ENCODE measurements at places on chromosomes 13 and 19.
A peak's percentile ranks its signal among the peaks of the same experiment; 100 is the strongest.

- no peak for DNase-seq
Observed at GRCh38 chr19:3642987-3643673, 16.5 kb upstream of the CACTIN start.

GRCh38 chr13:29707876-29708543 is 112.5 kb upstream of the SLC7A1 start:
- DNase-seq: peak; percentile 8

DNA sequence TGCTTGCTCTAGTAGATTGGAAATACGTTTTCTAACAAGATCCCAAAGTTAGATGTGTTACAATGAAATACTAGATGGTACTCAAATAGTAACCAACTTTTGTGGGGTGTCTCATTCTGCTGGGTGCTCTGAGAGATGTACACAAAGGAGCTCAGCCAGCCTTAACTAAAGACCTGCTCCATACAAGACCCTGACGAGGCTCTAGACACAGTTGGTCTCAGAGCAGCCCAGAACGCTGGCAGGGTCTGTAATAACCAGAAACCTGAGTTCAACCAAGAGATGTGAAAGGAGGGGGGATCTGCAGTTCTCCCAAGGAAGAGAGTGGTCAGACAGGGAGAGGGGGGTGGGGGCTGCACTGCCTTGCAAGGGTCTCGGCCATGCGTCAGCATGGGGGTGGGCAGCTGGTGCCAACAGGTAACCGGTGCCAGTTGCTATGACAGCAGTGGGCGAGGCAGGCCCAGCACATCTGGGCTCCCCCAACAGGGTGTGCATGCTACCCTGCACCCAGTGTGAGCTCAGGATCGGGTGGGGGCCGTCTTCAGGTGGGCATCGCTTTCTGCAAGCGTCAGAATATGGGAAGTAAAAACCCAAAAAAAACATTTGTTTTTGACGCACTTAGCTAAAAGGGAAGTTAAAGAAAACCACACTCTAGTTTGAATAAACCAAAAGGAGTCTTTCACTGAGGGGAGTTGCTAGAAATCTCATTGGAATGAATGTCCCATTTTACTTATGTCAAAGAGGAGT is 68.0 kb upstream of the GPR183 start:
- DNase-seq: peak; percentile 35

DNA sequence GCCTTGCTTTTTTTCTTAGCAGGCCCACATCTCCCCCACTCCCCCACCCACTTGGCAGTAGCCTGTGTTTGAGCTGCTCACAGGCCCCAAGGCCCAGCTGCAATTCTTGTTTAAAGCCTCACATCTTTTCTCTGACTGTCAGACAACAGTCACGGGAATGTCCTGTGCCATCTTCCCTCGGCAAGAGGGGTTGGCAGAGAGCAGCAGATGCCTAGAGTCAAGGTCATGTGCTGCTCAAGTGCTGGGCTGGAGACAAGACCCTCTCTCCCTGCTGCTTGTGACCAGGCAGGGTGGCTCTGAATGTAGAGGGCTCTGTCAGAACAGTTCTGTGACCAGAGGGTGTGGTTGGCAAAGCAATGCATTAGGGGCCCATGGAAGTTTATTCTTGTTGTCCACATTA is 47.4 kb downstream of the BBC3 start:
- DNase-seq: no peak

- DNase-seq: no peak
Observed at GRCh38 chr13:37277435-37278144, 172.1 kb upstream of the CSNK1A1L start.

DNA sequence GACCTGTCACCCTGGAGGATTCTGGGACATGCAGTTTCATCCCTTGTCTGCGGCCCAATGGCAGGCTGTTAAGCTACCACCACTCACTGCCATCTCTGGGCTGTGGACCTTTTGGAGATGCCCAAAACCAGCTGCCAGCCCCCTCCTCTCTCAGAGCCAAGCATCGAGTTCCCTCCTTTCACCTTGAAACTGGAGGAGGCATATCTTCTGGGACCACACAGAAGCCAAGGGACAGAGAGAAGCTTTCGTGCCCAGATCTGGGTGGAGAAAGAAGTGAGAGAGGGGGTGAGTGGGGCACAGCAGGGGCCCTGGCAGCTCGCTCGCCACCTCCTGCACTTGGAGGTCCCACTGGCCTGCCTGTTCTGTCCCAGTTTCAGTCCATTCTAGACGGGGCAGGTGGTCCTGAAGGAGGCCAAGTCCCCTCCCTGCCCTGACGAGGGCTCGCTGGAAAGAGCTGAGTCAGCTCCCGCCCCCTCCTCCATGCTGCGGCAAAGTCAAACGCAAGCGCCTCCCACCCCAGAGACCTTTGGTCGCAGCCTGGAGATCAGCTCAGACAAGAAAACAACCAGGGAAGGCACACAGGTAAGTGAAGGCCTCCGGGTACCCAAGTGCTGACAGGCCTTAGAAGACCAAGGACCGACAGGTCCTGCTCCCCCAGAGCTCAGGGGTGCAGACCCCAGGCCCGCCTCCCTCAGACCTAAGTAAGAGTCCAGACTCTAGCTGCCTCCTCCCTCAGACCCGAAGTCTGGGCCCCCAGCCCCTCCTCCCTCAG is 3.8 kb downstream of the BCAT2 start:
- DNase-seq: no peak

DNA sequence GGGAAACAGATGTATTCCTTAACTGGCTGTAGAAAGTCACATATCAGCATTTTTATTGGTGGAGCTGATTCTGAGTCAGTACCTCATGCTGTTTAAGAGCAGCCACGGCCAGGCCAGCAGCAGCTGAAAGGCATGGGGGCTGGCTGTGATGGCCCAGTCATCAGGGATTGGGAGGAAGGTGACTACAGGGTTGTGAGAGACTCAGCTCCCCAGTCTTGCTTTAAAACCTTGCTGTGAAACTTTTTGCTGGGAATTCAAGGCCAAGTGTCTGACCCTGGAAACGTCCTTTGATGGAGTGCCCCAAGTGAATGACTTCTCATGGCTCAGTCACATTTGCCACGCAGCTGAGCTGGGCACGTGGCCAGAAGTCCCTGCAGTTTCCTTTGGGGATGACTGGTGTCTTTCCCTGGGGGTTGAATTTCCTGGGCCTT is 39.1 kb upstream of the RNF113B start:
- no peak for DNase-seq

- DNase-seq: no peak
Observed at GRCh38 chr13:106089261-106089980, 446.0 kb downstream of the EFNB2 start.

DNA sequence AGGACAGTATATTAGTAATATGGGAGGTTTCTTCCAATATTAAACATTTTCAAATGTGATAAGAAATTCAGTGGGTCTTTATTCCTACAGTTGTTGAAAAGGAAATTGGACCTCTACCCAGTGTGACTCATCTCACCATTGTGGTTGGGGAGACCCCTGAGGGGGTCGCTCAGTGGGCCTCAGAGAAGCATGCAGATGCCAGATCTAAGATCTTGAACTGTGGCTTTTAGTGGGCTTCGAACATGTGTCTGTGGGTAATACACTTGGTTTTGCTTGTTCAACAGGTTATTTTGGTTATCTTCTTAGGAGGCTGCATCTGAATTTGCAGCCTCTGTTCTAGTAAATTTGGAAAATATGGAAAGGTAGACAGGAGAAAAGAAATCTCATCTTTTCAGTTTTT is 132.3 kb downstream of the PCCA start:
- no peak for DNase-seq

GRCh38 chr13:40670307-40670706 is 3.9 kb upstream of the FOXO1 start:
- DNase-seq: no peak
